ENCODE measurements at places on chromosomes 7 and 10.
A peak's percentile ranks its signal among the peaks of the same experiment; 100 is the strongest.

DNA sequence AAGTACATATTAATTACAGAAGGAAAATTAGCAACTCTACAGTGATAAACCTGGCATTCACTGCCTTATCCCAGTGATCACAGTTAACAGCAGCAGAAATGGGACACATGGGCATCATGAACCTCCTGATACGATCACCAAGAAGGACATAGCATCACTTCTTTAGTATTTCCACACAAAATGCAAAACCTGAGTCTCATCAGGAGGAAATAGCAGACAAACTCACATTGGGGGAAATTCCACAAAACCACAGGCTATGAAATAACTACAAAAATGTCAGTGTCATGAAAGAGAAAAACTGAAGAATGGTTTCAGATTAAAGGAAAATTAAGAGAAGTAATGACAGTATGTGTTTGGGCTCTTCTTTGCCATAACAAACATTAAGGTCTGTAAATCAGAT is 12.0 kb upstream of the PURB start:
- DNase-seq, result no peak

DNA sequence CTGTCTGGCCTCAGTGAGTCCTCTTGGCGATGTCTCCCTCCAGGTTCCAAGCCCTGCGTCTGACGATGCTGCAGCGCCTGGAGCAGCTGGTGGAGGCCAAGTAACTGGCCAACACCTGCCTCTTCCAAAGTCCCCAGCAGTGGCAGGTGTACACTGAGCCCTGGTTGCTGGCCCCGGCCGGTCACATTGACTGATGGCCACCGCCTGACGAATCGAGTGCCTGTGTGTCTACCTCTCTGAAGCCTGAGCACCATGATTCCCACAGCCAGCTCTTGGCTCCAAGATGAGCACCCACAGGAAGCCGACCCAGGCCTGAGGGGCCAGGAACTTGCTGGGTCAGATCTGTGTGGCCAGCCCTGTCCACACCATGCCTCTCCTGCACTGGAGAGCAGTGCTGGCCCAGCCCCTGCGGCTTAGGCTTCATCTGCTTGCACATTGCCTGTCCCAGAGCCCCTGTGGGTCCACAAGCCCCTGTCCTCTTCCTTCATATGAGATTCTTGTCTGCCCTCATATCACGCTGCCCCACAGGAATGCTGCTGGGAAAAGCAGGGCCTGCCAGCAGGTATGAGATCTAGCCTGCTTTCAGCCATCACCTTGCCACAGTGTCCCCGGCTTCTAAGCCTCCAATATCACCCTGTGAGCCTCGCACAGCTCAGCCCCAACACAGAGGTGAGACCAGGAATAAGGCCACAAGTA is 7.3 kb upstream of the ZNF22 start:
- no peak for DNase-seq

DNA sequence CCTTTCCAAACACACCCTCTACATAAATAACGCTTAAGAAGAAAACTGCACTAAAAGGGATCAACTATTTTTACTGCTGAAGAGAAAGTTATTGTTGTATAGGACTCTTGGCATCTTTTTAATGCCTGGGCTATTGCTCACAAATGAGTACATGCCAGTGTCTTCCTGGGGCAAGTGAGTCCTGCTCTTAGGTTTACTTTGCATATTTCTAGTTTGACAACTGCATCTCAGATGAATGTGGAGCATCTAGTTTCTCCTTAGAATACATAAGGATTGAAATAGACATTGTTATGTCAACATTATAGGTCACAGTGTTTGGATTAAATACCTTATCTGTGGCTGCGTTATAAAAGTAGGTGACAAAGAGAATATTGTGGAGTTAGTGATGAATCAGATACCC is 44.5 kb downstream of the PSMC2 start:
- no peak for DNase-seq

DNA sequence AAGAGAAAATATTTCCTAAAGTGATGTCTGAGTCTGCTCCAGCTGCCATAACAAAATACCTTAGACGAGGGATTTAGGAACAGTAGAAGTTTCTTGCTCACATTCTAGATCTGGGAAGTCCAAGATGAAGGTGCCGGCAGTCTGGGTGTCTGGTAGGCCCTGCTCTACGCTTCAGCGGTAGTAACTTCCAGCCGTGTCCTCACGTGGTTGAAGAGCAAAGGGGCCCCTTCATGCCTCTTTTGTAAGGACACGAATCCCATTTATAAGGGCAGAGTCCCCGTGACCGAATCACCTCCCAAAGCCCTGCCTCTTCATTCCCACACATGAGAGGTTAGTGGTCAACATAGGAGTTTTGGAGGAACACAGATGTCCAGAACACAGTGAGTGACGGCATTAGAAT is 52.2 kb upstream of the INPP5A start:
- no peak for DNase-seq

- no peak for DNase-seq
These were observed 86.2 kb upstream of the DDC start for GRCh38 chr7:50651271-50651989.

- DNase-seq, result peak; percentile 48
These were observed 175.0 kb downstream of the CTNNA3 start for GRCh38 chr10:67520924-67521520.

- no peak for DNase-seq
These were observed 121.2 kb upstream of the ANKRD1 start for GRCh38 chr10:91042069-91042468.

DNA sequence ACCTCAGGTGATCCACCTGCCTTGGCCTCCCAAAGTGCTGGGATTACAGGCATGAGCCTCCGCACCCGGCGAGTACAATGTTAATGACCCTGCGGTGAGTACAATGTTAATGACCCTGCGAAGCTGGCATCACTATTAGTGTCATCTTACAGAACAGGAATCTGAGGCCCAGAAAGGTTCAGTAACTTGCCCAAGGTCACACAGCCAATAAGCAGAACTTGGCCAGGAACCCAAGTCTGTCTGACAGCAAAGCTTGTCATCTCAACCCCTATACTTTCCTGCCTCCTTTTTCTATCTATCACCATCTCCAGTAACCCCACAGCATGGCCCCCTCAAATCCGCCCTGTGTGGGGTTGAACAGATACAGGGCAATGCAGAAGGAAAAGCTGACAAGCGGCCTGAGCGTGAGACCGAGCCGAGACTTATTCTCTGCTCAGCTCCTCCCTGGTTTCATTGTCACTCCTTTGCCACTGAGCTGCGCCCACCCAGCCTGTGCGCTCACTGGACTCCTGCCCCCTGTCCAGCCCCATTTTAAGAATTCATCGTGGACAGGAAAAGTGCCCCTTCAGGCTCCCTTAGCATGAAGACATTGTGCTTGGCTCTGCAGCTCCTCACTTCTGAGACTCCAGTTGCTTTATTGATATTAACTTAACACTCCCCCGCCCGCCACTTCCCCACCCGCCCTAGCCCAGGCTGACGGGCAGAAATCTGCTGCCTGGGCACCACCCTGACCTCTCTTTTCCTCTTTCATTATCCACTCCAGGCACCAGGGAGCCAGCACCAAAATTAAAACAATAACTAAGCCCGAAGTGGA is 58.1 kb upstream of the LBX1 start:
- no peak for DNase-seq

- no peak for DNase-seq
These were observed 227.5 kb downstream of the WDR11 start for GRCh38 chr10:121078672-121079102.

DNA sequence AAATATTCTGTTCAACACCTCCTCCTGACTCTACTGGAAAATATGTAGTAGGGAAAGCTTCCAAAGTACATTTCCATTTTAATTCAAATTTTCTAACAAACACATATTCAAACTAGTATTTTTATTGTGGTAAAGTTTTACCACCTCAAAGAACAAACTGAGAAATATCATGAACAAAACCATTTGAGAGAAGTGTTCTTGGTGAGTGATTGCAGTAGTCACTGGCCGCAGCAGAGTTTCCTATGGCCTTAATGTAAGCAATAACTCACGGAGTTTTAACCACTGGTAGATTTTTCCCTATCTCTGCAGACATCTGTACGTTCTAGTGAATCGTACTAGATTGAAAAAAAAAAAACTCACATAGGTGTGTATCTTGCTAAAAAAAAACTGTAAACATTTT is 487.0 kb upstream of the FZD8 start:
- DNase-seq, result no peak

DNA sequence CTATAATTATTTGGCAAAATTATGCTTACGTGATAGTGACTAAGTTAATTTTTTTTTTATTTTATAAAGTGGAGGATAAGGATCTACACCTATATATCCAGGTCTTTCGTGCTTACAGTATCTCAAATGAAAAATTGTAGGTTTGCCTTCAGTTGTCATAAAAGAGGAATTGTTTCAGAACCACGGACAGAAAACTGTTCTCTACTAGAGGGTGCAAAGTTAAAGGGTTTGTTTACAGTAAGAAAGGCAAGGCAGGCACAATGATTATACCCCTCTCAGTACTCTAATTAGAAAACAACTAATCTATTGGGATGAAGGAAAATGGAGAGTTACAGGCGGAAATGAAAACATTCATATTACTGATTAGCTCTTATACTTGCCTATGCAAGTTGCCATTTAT is 1.5 kb downstream of the PCLO start:
- no peak for DNase-seq

- DNase-seq, result no peak
These were observed 124.3 kb upstream of the PPP2R2D start for GRCh38 chr10:131776496-131776895.

GRCh38 chr10:4212111-4212630 is 427.2 kb upstream of the KLF6 start:
- DNase-seq, result no peak

DNA sequence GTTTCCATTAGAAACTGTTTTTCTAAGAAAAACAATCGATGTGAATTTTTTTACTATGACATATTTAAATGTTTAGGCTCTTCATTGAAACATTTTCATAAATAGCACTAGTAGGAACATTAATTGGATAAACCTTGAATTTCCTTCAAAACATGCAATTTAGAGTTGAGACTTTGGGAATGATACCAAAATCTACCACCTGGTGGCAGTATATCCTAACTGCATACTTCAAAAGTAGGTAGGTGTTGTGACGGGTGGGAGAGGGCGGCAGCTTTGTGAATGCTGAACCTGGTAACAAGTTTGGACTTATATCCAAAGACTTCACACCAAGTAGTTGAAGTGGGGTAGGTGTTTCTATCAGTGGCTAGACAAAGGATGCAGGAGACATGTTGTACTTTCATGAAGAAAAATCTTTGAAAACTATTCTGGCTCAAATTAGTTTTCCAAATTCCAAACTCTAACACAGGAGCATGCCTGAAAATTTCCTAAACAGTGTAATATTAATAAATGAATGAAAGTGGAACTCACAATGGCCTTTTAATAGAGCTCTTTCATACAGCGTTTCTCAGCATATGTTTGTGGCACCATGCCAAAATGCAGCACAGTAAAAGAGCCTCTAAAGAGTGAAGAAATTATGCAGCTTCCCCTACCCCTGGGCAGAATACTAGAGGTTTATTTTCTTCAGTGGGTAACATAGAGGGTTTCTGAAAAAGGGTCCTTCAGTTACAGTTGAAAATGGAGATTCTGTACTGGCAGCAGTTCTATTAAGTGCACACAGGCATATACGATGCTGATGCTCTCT is 201.0 kb upstream of the TPK1 start:
- peak; percentile 15 for DNase-seq

GRCh38 chr7:12839508-12840153 is 152.2 kb downstream of the ARL4A start:
- DNase-seq, result no peak

DNA sequence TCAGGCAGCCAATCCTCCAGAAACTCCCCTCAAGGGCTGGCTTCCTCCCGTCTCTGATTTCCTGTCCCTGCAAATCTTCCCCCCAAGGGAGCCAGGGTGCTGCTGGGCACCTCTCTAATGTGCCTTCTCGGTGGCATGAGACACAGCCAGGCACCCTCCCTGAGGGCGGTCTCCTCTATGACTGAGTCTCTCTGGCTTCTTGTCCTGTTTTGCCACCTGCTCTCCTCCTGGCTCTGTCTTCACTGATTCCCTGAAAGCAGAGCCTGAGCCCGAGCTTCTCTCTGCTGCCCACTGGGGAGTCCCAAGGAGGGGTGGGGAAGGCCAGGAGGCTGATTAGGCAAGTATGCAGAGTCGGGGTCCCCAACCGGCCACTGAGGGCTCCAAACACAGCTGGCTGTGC is 60.4 kb upstream of the INSIG1 start:
- no peak for DNase-seq

DNA sequence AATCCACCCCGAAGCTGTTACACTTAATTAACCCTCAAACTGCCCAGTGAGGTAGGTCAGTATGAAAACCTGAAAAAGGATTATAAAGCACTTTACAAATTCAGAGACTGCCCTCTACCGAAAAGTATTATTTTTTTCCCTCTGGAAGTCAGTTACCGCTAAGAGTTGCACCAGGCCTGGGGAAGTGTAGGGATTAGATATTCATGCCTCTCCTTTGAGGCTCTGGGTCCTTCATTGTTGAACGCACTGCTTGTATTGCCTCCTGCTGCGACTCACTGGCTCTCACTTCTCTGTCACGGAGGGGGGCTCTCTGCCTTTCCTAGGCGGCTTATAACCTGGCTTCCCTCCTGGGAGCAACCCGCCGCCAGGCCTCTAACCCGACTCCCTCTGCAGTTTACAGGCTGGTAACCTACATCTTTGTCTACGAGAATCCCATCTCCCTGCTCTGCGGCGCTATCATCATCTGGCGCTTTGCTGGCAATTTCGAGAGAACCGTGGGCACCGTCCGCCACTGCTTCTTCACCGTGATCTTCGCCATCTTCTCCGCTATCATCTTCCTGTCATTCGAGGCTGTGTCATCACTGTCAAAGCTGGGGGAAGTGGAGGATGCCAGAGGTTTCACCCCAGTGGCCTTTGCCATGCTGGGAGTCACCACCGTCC is 2.7 kb downstream of the RHBDD2 start:
- no peak for DNase-seq
